ENCODE measurements at places on chromosomes 2 and 18. TPM values are rescaled to one million over a fixed set of nuclear protein-coding genes. Genes with fewer than 3 reads are reported as not detected.

Gene PHLPP1
- 28.3 TPM for total RNA-seq

Gene LOXHD1
- 0.44 TPM for total RNA-seq

Gene LAMA3
- total RNA-seq = 23.3 TPM

Gene SMYD1
- not detected for total RNA-seq

Gene IGFBP5
- 622 TPM for total RNA-seq

Gene DCC
- total RNA-seq = not detected

Gene SULT1C4
- total RNA-seq = 5.2 TPM

All from subcutaneous adipose tissue (tissue), 4 donors.